ENCODE measurements at places on chromosomes 3 and 15.
A peak's percentile ranks its signal among the peaks of the same experiment; 100 is the strongest.

DNA sequence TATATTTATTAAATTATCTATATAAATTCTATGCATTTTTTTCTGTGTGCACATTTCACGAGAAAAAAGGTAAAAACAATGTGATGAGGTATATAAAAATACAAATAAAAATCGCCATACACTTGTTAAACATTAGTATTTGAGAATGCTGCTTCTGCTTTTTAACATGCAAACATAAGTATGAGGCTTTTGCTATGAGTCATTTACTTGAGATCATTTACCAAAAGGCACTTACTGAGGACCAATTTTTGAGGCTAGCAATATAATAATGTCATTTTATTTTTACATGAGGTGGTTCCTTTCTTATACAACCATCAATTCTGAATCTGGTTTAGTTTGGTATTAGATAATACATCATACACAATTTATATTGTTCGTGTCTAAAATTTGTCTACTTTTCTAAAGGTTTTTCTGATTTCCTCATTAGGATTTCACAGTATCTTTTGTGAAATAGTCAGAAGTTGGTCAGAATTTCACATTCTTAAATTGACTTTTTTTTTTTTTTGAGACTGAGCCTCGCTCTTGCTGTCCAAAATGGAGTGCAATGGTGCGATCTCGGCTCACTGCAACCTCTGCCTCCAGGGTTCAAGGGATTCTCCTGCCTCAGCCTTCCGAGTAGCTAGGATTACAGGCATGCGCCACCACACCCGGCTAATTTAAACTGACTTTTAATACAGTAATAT, 25.6 kb downstream of the DCUN1D1 start:
- no peak for DNase-seq

GRCh38 chr3:192229866-192230265, 497.5 kb downstream of the FGF12 start:
- no peak for DNase-seq

GRCh38 chr15:36278219-36278618, 301.2 kb upstream of the CDIN1 start:
- DNase-seq = no peak

DNA sequence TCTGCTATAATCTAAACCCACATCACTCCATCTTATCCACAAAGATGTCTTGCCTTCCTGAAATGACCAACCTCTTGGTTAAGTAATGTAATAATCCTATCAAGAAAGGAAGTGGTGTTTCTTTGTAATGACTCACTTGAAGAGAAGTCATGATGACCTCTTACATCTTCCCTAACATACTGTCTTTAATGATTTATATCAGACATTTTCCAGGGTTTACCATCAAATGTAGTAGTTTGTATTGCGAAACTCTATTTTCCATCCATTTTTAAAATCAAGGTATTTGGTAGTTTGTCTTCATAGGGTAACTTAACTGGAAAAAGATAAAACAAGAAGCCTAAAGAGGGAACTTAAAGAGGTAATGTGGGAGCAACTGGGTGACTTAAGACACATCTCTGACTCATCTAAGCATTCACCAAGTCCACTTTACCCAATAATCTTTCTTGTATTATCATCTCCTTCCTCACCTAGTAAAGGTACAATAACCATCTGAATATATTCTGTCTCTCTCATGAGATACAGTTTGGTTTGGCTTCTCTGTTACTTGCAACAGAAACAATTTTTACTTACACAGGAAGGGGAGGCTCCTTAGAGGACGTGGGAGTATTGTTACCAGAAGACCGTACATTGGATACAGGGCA, 5.7 kb upstream of the MAPK6 start:
- DNase-seq = no peak

GRCh38 chr15:48569591-48570302, 75.8 kb downstream of the FBN1 start:
- no peak for DNase-seq

DNA sequence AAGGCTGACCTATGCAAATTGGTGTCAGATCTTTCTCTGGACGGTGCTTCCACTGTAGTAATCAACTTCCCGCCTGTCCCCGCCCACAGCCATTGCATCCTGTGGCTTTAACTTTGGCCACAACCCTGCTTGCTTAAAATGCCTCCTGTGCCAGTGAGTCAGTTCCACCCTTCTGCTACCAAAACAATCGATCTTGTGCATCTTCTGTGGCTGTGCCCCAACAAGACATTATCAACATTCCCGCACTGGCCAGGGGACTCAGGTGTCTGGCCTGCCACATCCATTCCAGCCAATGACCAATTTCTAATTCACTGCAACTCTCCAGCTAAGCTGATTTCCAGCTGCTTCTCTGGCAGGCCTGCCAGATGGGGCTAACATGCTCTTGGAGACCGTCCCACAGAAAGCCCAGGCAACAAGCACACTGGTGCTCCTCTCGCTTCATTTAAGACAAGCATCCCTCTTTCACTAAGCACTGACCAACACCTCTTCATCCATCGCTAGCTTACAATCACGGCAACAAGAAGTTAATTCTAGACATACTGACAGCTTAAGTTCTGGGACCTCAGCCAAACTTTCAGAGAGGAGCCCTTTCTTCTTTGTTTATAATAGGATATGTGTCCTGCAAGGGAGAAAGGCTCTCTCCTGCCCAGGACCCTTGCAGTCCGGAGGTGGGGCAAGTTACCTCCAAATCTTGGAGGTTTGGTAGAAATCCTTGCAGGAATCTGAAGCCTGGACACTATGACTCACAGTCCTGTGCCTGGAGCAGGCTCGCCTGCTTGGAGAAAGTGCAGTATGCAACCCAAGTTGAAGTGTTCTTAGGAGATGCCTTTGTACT, 6.7 kb downstream of the CA12 start:
- DNase-seq = peak; percentile 57

DNA sequence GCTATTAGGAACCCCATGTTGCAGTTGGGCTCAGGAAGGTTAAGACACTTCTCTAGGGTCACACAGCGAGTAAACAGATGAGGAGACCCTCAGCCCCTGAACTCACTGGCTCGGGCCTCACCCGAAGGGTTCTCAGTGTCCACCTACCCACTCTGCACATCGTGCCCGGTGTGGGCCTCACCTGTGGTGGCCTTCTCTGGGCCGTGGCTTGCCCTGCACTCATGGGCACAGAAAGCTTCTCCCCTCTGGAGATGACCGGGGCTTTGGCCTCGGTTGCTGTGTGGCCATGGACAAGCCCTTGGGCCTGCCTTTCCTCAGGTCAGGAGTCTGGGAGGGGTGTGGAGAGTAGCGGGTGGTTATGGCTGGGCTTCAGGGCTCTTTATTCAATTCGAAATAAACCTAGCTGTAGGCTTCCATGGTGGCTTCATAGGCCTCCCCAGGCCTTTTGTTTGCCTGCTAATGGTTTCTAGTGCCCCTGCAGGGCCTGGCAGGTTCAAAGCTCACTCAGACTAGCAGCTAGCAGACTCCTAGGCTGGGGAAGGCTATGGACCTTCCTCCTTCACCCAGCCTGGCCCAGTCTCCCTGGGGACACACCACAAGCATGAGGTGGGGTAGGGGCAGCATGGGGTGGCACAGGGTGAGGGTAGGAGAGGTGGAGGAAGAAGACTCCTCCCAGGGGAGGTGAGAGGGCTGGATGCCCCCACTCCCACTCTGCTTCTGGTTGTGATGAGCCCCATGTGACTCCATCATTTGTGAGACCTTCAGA, 103.1 kb downstream of the LINGO1 start:
- DNase-seq = no peak

- DNase-seq = no peak
Measured at GRCh38 chr3:22360970-22361369, 610.0 kb upstream of the ZNF385D start.

GRCh38 chr3:138835397-138835757, 649 bp upstream of the PIK3CB start:
- no peak for DNase-seq

GRCh38 chr15:58535337-58535736, 103.5 kb downstream of the LIPC start:
- no peak for DNase-seq

DNA sequence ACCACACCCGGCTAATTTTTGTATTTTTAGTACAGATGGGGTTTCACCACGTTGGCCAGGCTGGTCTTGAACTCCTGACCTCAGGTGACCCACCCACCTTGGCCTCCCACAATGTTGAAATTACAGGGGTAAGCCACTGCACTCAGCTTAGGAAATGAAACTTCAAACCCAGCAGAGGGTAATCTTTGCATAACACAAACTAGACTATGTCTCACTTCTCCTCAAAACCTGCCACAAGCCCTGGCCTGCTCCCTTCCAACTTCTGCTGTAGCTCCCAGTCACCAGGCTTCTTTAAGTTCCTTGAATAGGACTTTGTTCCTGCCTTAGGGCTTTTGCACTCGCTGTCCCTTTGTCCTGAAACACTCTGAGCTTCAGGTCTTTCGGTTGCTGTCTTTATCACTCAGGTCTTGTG, 39.2 kb upstream of the SEMA4B start:
- no peak for DNase-seq

- no peak for DNase-seq
Measured at GRCh38 chr15:73426323-73426994, 16.5 kb upstream of the REC114 start.

DNA sequence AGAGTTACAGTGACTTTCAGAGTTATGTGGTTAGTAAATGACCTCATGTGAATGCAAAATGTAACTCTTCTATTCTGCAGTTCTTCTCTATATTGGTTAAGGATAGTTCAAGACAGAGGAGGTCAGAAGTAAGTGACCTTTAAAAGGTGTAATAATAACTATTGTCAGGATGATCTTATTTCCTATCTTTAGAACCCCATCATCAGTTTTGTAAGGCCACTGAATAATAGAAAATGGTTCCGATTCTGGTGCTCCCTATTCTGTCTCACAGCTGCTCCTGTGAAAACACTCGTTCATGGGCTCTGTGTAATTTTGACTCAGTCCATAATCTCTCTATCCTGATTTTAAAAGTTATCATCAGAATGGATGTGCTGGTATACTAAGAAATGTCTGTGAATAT, 463.3 kb downstream of the LPP start:
- DNase-seq = no peak

DNA sequence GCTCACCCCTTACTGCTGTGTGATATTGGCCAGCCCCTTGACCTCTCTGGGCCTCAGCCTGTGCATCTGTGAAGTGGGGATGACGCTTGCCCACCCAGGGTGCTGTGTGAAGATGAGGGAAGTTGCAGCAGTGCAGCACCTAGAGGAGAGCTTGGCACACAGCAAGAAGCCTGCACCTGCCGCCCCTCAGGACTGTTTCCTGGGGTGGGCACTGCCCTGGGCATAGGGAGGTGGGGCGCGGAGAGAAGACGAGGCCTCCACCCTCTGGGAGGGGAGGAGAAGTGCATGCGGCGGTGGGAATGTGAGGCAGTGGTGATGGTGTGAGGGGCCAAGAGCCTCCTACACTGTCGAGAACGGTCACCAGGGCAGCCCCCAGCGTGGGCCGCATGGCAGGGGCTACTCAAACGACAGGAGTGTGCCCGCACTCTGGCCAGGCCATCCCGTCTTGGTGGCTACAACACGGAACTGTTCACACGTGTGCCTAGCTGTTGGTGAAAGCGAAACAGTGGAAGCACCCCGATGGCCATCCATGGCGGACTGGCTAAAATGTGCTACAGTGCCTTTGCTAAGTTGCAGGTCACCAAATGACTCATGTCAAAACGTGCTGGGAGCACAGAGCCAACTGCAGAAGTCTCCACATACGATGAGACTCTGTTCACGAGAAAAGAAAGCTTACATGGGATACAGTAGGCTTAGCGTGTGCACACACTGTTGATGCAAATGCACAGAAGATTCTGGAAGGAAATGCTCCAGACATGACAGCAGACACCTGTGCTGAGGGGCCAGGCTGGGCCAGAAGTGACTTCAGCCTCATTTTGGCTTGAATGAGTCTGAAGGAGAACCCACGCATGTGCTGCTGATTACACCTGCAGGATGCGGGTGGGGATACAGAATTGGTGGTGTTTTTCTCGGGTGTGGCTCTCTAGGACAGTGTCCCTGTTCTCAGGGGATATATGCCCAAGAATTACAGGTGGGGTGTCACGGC, 40.4 kb upstream of the IQSEC1 start:
- no peak for DNase-seq

DNA sequence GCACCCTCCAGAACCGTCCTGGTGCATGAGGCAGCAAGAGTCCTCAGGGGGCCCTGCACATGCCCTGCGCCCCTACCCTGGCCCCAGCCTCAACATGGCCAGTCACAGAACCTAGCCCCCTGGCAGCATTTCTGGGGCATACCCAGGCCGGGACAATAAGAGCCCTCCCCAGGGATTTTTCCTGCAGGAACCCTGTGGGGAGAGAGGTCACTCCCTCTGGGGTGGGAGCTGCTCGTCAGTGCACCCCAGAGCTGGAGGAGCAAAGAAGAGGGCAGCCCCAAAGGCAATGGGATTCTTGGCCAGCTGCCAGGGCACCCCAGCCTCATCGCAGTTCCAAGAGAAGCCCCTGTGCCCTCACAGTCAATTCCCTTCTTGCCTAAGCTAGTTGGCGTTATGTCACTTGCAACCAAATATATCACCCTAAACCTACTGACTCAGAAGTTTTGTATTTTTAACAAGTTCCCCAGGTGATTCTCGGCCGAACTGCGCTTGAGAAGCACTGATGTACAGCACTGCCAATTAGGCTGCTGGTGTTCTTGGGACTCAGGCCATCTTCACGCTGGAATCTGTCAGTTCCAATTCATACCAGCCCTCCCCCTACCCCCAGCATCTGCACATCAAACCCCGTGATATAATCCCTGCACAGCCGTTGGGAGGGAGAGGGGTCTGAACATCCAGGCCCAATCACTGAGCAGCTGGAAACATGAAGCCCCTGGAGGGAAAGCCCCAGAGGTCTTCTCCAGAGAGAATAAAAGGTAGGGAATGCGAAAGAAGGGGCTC, 87.5 kb upstream of the PRR20G start:
- no peak for DNase-seq

DNA sequence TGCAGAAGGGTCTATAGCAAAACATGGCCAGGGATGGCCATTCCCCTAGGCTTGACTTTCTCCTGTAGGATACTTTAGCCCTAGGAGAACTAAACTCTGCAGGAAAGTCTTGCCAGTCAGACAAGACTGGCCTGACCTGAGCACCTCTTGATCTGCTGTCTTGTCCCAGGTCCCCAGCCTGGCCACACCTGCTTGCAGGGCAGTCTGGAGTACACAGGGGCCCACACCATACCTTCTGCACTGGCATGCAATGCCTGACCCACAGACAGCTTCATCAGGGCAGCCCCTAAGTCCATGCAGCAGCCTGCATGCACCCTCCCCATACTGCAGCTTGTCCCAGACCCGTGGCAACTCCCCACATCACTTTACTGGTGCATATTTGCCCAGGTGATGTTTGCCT, 204.6 kb downstream of the LRRC3B start:
- no peak for DNase-seq

- DNase-seq = no peak
Measured at GRCh38 chr3:54307566-54308180, 185.3 kb downstream of the CACNA2D3 start.

- no peak for DNase-seq
Measured at GRCh38 chr15:82999905-83000671, 11.4 kb downstream of the C15orf40 start.

DNA sequence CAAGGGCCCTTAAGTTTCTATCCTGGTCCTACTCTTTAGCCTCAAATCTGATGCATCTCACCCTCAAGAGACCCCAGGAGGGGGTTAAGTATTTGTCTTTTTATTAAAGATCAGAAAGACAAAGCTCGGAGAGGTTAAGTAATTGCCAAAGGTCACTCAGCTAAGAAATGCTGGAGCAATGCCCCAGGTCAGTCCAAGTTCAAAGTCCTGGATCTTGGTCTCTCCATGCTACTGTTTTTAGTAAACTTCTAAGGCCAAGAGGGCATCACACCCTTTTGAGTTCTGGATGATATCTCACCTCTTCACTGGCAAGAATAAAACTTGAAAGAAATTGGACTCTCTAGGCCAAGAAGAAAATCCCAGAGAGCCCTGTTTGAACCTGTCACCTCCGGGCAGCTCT, 488.6 kb downstream of the MAGI1 start:
- DNase-seq = no peak

GRCh38 chr3:40281995-40282394, 27.5 kb upstream of the EIF1B start:
- no peak for DNase-seq

Measured in tibial nerve (tissue), 4 donors.